ENCODE measurements at places on chromosomes 5 and 9.

GRCh38 chr5:78953092-78953800 is 31.9 kb downstream of the ARSB start:
- no peak for DNase-seq

GRCh38 chr5:69335341-69335935 is 2.8 kb upstream of the CCDC125 start:
- DNase-seq: no peak

- no peak for DNase-seq
Observed at GRCh38 chr5:169655353-169655752, 18.3 kb downstream of the DOCK2 start.

DNA sequence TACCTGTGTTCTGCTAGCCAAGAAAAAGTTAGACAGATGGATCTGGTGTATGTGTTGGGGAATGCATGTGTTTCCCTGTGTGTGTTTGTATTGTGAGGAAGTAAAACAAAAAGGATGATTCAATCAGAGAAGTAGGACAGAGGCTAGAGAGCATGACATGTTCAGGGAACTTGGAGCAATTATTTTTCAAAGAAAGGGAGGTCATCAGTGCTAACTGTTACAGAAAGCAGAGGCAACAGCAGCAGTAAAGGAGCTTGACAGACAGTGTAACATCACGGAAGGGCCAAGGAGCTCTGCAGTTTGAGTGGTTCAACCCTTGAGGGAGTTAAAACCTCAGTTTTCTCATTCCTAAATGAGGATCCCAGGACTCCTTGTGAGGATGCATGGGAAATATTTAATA is 13.2 kb downstream of the SPINK1 start:
- DNase-seq: no peak

GRCh38 chr5:148620696-148621095 is 33.6 kb downstream of the HTR4 start:
- peak; percentile 93 for DNase-seq

GRCh38 chr9:91611582-91611981 is 187.9 kb upstream of the NFIL3 start:
- no peak for DNase-seq

DNA sequence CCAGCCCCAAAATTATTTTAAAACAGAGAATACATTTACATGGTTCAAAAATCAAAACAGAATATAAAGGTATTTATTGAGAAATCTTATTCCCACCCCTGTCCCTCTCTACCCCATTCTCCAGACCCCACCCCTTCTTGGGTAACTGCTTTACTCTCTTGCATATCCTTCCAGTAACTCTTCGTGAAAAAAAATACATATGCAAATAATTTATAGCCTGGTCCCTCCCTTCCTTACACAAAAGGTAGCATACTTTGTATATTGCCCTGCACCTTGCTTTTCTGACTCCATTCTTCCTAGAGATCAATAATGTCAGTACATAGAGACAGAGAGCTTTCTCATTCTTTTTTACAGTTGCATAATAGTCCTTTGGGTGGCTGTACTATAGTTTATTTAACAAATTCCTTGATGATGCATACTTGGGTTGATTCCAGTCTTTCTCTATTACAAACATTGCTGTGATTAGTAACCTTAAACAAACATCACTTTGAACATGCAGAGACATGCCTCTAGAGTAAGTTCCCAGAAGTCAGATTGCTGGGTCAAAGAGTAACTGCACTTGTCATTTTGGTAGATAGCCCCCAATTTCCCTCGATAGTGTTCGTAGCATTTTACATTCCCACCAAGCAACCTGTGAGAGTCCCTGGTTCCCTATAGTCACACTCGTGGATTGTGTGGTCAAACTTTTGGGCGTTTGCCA is 47.9 kb downstream of the STOM start:
- peak; percentile 37 for DNase-seq

- no peak for DNase-seq
Observed at GRCh38 chr5:93735378-93735777, 6.0 kb downstream of the POU5F2 start.

GRCh38 chr9:21828853-21829410 is 26.5 kb downstream of the MTAP start:
- no peak for DNase-seq

DNA sequence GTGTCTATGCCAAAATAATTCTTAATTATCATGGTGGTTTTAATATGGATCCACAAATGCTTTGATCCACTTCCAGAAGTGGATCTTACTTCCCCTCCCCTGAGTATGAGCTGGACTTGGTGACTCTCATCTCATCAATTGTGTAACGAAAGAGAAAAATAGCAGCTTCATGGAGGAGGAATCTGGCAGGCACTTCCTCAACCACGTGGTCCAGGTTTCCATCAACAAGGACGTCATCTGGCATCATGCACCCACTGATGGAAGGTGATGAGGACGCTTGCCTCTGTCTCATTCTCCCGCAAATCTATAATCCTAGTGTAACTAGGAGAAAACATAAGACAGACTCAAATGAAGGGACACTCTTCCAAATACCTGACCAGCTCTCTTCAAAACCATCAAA is 54.6 kb upstream of the S1PR3 start:
- no peak for DNase-seq

GRCh38 chr5:154179846-154180710 is 10.5 kb upstream of the GALNT10 start:
- peak; percentile 42 for DNase-seq

DNA sequence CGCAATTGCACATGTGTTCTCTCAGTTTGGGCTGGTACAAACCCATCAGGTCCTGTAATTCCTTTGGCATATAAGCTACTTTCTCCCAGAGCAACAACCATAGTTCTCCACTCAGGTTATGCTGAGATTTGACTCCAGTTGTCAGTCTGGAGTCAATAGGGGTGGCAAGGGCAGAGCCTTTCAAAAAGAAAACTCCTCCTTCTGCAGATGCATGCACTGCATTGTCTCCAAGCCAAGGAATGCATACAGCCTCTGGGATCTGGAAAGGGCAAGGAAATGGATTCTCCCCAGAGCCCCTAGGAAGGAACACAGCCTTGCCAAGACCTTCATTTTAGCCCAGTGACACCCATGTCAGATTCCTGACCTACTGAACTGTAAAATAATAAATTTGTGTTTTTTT is 31.0 kb upstream of the GZMA start:
- no peak for DNase-seq

Data from hematopoietic multipotent progenitor cell (in vitro differentiated cells).